D341Med (cell line): ENCODE measurements at places on chromosomes 5 and 9.

DNA sequence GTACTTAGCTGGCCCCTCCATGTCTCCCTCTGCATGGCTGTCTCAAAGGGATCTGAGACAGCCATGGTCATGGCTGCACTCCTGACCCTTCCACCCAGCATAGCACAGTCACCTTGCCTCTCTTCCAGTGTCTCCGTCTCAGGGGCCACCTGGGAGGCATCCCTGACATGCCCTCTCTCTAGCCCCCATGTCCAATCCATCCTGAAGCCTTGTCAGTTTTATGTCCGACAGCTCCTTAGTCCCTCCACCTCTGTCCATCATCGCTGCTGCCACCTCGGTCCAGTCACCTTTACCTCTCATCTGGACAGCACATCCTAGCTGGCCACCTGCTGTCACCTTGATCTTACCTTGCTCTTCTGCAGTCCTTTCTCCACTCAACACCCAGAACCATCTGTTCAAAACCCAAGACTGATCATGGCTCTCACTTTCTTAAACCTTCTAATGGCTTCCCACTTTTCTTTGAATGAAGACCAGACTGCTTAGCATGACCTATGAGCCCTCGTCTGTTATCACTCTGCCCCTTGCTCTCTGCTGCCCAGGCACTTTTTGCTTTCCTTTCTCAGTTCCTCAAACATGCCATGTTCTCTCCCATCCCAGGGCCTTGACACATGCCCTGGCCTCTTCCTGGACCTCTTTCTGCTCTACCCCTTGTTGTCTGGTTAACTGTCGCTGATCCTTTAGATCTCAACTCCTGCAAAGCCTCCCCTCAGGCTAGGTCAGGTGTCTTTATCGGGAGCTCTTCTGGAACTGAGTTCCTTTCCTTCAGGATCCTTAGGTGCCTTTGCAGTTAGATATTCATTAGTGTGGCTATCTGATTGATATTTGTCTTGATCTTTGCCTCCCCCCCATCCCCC lies 181.8 kb upstream of the PITX1 start:
- peak; percentile 2 for DNase-seq

DNA sequence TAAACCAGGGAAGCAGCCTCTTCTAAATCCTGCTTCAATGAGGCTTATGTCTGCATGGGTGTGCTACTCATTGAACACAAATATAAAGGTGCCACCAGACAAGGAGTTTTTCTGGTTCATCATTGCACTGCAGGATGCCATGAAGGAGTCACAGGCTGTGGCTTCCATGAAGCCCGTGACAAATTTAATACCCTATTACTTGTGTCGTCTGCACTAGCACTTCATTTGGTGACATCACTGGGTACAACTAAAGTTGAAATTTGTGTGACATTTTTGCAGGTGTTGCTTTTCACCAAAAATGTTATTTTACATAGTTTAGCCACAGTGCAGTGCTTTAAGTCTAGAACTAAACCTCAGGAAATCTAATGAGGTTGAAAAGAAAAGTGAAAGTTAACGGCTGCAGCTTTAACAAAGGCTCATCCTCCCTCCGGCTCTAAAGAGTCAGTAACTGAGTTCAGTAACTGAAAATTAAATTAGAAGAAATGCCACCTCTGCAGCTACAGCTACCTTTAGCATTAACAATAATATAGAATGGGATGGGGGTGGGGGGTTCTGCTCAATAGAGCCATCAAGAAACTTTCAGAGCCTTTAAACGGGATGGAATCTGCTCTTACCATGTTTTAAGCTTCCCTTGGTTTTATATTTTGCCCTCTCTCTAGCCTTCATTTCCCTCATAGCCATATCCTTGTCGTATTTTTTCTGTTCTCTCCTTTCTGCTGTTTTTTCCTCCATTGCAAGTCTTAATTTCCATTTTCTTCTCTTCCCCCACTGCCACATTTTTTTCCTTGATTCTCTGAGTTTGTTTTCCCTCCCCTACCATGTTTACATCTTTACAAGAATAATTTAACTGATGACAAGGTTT lies 233.8 kb upstream of the TMEM161B start:
- no peak for DNase-seq

DNA sequence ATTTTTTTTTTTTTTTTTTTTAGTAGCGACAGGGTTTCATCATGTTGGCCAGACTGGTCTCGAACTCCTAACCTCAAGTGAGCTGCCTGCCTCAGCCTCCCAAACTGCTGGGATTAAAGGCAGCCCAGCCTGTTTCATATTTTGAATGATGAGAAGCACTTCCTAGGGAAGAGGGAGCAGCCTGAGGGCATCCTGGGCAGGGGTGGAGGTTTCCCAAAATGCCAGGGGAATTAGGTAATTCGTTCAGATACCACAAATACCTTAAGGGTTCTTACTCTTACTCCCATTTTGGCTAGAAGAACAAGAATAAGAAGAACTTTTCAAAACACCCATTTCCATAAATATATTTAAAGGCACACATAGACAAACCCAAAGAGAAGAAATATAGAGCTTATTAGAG lies 29.5 kb upstream of the RAPGEF1 start:
- no peak for DNase-seq

DNA sequence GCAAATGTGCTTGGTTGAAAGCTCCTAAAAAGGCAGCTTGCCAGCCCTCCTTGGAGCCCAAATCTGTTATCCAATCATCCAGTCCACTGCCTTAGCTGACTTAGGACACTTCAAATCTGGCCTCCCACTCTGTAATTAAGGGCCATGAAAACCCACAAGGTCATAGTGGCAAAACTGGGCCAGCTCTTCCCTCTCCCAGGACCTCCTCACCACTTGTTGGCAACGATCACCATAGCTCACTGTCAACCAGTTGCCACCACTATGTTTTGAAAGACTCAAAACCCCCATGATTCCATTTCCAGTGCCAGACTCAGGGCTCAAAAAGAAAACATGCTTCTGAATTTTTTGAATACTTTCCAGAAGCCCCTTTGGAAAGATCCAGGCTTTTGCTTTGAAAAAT lies 107.5 kb downstream of the NREP start:
- no peak for DNase-seq

DNA sequence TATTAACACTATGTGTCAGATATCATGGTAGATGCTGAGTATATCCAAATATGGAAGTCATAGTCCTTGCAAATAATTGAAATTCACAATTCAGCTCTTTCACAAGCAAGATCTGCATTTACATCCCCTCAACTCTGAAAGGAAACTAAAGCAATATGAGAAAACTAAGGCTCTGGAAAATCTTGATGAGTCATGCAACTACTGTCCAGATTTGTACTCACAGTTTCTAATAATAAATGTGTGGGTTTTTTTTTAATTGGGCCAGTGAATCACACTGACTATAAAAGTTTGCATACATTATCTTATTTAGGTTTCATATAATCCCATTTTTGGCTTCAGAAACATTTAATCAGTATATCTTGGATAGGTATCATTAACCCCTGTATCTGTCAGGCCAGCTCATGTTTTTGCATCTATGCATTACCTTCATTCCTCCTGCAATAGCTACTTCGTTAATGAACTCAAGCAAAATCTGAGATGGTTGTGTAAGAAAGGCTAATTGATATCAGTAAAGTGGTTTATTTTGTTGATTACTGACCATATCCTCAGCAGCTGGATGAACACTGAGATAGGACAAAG lies 58.7 kb upstream of the PRR16 start:
- no peak for DNase-seq

DNA sequence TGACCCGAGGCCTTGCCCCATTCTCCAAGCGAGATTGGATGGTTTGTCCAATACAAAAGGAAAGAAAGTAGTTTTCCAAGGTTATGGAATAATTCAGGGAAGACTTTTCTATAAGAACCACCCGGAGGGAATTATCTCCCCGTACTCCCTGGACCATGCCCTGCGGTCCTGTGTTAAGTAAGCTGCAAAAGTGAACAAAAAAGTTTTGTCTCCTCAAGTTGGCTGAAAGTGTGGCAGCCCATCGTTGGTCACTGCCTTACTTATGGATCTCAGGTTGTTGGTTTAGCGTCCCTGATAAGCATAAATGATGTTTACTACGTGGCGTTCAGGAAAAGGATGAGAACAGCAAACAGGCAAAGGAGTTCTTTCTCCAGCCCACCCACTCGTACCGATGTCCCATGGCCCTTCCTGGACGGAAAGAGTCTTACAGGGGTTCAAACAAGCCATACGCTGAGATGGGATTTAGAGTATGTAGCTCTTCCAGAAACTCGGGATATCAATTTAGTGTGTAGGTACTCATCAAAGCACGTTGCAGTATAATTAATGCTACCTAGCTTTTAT lies 413 bp upstream of the AUH start:
- no peak for DNase-seq

DNA sequence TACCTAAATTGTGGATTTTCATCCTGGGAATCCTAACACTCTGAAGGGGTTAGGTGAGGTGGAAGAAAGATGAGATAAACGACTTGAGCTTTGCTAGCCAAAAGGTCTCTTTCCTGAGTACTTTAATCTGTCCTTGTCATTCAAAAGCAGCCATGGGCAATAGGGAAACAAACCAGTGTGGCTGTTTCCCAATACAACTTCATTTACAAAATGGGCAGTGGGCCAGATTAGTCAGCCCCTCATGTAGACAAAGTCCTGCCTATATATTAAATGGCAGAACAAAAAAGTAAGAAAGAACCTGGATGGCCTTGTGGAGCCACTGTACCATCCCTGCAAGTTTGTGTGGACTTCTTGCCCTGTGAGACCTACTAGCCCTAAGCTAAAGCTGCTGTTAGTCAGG lies 51.0 kb upstream of the NFIL3 start:
- no peak for DNase-seq

GRCh38 chr5:99900302-99900852 lies 634.8 kb upstream of the FAM174A start:
- no peak for DNase-seq

DNA sequence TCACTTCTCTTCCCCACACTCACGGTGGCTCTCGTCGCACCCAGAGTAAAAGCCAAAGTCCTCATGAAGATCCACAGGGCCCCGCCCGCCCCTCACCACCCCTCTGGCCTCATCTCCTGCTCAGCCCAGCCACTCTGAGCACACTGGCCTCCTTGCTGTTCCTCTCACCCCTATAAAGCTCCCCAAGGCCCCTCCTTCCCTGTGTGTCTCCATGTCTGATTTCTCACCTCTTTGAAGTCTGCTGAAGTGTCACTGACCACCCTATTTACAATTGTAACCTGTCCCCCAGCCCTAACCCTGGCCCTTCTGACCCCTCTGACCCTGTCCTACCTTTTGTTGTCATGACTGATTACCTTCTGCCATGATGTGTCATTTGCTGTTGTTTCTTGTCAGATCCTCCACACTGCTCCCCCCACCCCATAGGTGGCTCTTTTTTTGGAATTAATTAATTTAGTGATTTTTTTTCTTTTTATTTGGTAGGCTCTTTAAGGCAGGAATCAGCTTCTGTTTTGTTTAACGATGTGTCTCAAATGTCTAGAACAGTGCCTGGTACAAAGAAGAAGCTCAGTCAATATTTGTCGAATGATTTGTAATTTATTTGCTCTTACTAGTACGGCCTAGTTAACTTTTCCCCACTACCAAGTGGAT lies 90.2 kb downstream of the IQGAP2 start:
- no peak for DNase-seq

DNA sequence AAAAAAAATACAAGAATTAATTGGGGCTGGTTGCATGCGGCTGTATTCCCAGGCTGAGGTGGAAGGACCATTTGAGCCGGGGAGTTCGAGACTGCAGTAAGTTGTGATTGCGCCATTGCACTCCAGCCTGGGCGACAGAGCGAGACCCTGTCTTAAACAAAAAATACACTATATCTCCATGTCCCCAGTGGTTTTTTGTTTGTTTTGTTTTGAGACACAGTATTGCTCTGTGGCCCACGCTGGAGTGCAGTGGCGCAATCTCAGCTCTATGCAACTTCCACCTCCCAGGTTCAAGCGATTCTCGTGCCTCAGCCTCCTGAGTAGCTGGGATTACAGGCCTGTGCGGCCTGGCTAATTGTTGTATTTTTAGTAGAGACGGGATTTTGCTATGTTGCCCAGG lies 1.2 kb downstream of the COQ4 start:
- DNase-seq = no peak

- DNase-seq = no peak
Observed at GRCh38 chr5:31786090-31786631, 147.2 kb downstream of the PDZD2 start.

GRCh38 chr5:55427157-55427556 lies 107.6 kb downstream of the PLPP1 start:
- DNase-seq = peak; percentile 61

- DNase-seq = no peak
Observed at GRCh38 chr9:137556069-137556838, 4.6 kb downstream of the MRPL41 start.

DNA sequence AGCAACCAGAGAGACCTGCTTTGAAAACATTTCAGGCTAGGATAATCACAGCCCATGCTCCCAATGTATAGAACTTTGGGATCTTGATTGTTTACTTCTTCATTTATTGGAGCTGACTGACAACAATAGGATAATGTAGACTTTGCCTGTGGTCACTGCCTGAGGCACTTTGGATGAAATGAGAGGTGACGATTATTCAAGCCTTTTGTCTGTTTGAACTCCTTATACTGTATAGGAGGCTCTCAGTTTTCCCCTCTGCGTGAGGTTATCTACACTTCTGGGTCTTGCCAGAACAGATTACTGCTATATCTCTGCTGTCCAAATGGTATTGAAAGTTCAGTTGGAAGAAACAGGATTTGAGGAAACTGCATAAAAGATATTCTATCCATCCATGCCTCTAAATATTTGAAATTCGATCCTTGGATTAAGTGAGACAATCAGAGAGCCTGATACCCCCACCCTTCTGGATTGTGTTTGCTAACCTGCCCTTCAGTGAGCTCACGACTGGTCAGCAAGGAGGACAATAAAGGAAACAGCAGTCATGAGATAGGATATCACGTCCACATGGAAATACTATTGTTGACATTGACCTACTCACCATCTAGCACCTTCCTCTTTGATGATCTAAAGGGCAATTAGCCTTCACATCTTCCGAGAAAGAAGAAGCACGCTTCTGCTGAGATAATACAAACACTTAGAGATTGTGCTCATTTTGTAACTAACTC lies 98.1 kb downstream of the DOCK8 start:
- DNase-seq = no peak

GRCh38 chr9:86281593-86282076 lies 703 bp downstream of the ISCA1 start:
- no peak for DNase-seq

DNA sequence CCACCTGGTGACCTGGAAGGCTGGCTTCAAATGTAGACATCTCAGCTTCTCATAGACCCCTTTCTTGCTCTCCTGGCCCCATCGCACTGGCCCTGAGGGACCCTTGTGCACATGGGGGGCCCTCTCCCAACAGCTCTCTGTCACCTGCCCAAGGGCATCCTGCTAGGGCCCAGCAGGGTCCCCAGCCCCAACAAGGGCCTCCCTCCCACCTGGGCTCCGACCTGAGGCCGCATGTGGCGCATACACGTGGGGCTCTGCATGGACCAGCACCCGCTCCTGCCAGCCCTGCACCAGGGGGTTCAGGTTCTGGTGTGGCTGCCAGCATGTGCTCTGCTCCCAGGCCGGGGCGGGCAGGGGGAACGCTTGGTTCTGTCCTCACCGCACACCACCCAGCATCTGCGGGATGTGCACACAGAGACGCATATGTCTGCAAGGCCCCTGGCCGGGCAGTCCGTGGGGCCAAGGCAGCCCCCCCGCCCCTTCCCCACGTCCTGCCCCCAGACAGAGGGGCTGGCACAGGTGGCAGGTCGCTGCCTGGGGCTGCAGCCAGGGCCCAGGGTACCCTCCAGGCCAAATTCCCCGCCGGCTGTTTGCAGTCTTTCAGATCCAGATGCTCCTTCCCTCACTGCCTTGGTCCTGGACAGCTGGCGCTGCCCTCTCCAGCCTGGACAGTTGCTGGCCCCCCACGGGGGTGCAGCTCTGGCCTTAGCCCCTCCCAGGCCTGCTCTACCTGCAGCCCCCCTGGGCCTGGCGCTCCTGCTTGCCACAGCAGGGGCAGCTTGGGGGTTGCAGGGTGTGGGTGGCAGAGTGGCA lies 17.9 kb upstream of the NRARP start:
- DNase-seq = peak; percentile 32

GRCh38 chr5:93599399-93600120 lies 16.5 kb downstream of the NR2F1 start:
- no peak for DNase-seq
